AG20443 (cell line): ENCODE measurements at places on chromosomes 12 and 14.

DNA sequence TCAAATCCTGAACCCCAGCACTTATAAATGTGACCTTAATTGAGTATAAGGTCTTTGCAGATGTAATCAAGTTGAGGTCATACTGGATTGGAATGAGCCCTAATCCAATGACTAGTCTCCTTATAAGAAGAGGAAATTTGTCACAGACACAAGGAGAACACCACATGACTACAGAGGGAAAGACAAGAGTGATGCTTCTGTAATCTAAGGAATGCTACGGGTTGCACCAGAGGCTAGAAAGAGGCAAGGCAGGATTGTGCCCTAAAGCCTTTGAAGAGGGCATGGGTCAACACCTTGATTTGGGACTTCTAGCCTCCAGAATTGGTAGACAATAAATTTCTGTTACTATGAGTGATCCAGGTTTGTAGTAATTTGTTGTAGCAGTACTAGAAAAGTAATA lies 135.0 kb downstream of the FOXG1 start:
- no peak for DNase-seq

DNA sequence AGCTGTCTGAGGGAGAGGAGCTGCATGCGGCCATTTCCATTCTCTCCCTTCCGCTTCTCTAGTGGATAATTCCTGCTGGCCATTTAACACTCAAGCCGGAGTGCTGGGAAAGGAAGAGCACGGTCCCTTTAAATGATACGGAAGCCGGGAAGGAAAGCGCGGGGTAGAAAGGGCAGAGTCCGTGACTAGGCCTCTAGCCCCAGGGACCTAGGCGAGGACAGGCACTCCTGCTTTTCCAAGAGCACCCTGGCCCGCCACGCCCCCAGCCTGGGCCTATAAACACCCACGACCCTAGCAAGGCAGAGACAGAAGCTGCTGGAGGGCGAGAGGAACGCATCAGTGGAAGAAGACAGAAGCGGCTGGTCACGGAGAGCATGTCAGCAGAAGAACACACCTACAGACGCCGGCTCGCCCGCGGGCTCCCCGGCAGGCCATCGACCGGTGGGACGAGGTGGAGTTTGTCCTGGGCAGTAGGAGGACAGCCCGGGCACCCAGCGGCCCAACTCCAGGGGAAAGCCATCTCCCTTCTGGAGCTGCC lies 1206.6 kb upstream of the TMEM132C start:
- no peak for DNase-seq

GRCh38 chr12:1593174-1594005 lies 991 bp downstream of the FBXL14 start:
- DNase-seq: no peak

DNA sequence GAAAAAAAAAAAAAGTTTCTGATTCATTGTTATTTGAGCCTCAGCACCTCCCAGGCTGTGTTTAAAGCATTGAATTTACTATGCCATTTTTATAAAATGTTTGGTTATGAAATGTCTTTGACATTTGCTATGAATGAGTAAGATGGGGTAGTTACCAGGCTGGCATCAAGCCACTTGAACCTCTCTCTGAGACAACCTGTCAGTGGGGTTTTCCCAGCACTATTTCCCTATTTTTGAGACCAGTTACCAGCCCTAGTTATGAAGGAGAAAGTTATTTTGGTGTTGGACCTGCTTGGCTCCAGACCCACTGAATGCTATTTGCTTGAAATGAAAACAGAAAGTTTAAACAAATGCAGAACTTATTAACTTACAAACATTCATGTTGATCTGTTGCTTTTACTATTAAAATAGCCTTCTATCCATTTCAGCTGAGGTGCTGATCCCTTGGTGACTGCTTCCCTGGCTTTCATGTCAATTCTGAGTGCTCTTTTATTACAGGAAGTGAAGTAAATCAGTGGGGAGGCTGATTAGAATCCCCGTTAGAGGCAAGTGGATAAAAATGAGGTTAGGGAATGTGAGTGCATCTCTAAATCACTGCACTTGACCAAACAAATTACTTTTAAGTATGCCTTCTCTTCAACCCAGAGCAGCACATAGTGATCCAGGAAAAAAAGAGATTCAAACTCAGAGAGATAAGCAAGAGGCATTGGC lies 37.8 kb downstream of the LLPH start:
- peak; percentile 22 for DNase-seq

- no peak for DNase-seq
Observed at GRCh38 chr12:97061171-97061570, 154.1 kb downstream of the NEDD1 start.

GRCh38 chr12:125794401-125794800 lies 729.2 kb downstream of the AACS start:
- DNase-seq: no peak

DNA sequence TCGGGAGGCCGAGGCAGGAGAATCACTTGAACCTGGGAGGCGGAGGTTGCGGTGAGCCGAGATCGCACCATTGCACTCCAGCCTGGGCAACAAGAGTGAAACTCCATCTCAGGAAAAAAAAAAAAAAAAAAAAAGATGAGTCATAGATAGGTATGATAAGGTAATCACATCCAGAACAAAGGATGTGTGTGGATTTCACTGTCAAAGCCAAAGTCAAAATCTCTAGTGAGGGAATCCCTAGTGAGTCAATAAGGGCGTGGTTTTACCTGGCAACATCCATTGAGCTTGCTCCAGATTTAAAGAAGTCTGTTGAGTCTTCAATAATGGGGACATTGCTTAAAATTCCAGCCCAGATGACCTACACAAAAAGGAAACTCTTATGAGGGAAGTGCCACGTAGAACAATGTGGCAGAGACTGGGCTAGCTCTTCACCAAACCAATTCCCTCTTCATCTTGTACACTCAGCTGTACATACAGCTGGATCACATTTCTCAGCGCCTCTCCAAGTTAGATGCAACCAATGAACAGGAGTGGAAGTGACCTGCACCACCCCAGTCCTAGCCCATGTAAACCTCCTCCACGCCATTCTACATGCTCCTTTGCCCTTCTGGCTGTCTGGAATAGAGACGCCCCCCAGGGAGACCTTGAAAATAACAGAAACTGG lies 23.4 kb downstream of the ALDH1L2 start:
- DNase-seq: no peak

DNA sequence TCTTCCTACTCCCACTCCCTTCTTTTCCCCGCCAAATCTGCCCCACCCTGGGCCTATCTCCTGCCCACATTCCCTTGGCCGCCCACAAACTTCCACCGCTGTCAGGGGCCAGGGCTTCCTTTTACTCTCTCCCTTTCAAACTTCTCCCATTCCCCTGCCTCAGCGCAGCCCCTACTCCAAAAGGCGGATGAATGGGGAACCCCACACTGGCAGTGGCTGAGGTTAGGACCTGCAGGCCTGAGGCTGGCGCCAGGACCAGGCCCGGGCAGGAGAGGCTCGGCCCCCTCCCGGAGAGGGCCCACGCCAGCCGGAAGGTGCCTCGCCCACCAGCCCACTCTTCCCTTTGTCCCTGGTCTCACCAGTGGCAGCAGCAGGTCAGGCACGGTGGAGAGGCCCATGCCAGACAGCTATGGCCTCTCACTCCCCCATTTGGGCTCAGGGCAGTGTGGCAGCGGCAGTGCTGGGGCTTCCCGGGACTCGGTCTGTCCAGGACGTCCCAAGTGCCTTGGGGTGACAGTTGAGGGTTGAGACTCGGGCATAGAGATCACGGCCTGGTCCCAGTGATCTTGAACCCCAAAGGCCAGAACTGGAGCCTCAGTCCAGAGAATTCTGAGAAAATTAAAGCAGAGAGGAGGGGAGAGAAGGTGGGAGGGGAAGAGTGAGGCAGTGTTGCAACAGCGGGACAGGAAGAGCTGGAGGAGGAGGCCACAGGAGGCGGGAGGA lies at the start of gene TNFRSF1A:
TSS of gene TNFRSF1A (minus strand) at position 660 of the 723 bp plus-strand sequence. CDS start at position 398, 262 bp downstream.
- DNase-seq: peak; percentile 84

DNA sequence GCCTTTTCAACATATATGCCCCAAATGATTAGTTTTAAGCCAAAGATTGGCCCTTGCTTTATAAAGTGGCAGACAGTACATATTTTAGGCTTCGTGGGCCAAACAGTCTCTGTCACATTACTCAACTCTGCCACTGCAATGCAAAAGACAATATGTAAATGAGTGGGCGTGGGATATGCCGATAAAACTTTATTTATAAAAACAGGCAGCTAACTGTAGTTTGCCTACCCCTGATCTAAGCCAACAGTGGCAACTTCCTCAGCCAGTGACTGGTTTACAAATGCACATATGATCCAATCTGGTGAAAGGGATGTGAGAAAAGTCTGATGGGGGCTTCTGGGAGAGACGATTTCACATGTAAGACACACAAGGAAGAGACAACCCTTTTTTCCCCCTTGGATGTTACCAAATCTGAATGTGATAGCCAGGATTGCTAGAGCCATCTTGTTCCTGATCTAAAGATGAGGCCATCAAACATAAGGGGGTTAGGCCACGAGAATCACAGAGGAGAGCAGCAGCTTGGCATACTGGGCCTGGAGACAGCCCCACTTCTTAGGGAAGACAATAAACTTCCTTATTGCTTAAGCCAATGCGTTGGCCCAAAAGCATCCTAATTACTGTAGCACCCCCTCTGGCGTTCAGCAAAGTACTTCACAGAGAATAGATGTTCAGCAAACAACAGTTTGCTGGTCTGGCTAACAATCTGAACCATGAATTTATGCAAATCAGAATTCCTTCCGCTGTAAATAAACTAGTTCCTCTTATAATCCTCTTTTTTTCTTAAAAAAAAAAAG lies 75.2 kb upstream of the TMCC3 start:
- peak; percentile 34 for DNase-seq

DNA sequence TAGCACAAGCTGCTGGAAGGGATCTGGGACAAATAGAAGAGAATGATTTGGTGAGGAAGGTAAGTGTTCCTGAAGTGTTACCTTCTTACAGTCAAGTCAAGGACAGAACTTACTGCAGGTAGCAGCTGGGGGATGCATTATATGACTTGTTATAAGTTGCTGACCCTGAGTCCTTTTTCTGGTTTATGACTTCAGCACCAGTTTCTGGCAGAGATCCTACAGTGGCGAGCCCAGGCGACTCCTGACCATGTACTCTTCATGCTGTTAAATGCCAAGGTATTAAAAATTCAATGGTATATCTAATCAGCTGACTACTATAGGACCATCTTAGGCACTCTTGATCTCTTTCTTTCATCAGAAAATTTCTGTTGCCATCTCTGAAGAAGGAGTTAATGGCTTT lies 45.1 kb upstream of the ATF1 start:
- no peak for DNase-seq

DNA sequence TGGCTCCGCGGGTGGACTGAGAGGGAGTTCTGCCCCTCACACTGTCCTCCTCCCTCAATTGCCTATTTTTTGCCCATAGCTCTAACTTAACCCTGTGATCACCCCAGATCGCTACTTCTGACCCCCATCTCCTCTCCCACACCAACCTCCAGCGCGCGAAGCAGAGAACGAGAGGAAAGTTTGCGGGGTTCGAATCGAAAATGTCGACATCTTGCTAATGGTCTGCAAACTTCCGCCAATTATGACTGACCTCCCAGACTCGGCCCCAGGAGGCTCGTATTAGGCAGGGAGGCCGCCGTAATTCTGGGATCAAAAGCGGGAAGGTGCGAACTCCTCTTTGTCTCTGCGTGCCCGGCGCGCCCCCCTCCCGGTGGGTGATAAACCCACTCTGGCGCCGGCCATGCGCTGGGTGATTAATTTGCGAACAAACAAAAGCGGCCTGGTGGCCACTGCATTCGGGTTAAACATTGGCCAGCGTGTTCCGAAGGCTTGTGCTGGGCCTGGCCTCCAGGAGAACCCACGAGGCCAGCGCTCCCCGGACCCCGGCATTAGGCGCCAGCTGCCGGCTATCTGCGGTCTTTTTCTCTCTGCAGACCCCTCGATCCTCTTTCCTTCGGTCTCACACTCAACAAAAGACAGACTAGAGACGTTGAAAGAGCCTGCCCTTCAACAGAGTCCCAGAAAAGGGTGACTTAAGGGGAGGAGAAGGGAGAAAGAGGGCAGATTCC lies 3.0 kb upstream of the TBX3 start:
- no peak for DNase-seq

DNA sequence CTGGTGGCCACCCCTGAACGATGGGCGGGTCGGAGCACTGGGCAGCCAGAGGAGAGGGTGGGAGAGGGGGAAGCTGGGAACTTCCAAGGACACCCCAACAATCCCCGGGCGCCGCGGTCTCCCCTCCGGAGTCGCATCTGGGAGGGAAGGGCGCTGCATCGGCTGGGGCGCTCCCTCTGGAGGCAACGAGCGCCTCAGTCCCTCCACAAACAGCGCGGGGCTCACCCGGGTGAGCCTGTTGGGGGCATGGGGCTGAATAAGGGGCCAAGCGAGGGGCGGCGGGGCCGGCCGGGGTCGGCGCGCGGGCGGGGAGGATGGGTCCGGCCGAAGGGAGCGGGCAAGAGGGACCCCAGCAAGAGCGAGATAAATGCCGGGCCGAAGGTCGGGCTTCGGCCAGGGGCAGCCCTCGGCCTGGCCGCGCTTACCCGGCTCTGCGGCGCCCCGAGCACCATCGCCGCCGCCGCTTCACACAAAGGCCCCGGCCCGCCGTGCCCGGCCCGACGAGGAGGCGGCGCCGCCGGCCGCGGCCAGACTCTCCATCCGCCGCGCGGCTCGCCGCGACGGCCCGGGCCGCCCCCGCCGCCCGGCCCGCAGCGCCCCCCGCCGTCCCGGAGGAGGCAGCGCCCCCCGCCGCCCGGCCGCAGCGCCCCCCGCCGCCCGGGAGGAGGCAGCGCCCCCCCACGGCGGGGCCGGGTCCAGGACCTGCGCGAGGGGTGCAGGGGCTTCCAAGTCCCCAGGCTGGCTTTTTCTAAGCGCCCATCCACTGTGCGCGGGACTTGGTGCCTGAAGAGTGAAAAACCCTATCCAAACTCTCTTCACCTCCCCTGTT lies at the start of gene ZBTB39:
TSS of gene ZBTB39 (minus strand) at position 567 of the 829 bp plus-strand sequence. CDS start 1,629 bp downstream, outside the sequence.
- DNase-seq: peak; percentile 98

GRCh38 chr12:49540229-49541139 lies 1.7 kb downstream of the KCNH3 start:
- no peak for DNase-seq

DNA sequence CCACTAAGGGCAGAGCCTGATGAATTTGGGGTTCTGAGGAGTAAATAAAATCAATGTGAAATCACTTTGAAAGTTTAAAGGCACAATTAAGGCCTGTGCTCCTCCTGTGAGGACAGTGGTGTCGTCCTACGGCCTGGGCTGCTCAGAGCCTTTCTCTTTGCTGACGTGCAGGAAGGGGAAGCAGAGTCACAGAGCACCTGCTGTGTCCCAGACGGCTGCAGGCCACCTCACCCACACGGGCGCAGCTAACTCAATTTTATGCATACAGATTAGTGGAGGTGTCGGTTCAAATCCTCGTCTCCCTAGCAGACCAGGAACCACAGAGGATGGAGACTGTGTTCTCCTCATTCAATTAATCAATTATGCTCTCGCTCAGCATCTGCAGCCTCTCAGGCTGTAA lies 11.4 kb upstream of the DLK1 start:
- DNase-seq: no peak

DNA sequence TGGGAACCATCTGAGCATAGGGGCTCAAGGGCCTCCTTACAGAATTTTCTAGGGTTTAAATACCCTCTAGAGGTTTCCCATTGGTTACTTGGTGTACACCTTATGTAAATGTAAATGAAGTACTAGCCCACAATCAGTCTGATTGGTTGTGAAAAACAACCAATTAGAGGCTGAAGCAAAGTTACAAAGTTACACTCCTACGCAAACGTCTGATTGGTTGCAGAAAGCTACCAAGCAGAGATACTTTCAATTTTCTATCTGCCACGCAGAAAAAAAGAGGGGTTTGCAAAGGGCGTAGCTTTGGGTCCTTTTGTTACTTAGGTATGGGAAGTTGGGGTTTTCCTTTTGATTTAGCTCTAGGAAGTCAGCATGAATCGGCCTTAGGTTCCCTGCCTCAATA lies 1.8 kb upstream of the TMEM19 start:
- DNase-seq: no peak
